ENCODE measurements at places on chromosomes 3 and 15. TPM values are rescaled to one million over a fixed set of nuclear protein-coding genes. Genes with fewer than 3 reads are reported as not detected.
A peak's percentile ranks its signal among the peaks of the same experiment; 100 is the strongest.

The RASA2 gene
- 3.8 TPM for polyA plus RNA-seq

DNA sequence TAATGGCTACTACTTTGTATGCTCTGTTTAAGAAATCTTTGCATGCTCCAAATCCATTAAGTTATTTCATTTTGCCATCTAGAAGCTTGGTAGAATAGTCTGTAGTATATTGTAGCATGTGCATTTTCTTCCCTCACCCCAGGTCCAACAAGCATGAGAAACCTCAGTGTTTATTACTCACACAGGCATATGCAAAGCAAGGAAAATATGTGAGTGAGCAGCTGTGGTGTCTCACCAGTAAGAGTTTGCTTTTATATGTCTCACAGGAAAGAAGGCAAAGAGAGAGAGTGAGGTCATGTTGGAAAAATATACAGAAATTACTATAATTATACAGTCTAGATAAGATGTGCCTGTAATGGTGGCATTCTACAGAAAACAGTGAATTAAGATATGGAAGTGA lies 312.5 kb downstream of the C3orf38 start:
- DNase-seq = peak; percentile 28
- H3K27me3 ChIP-seq = no peaks in the 10 kb centered on the region
- no peaks in the 10 kb centered on the region for H3K36me3 ChIP-seq
- no peak overlapping the region for H3K27ac ChIP-seq

- H3K36me3 ChIP-seq = no peaks in the 10 kb centered on the region
- H3K27ac ChIP-seq = no peak overlapping the region
- no peak for DNase-seq
- H3K4me3 ChIP-seq = no peak overlapping the region
- no peaks in the 10 kb centered on the region for H3K4me1 ChIP-seq
Observed at GRCh38 chr3:144431134-144431533, 459.5 kb downstream of the DIPK2A start.

DNA sequence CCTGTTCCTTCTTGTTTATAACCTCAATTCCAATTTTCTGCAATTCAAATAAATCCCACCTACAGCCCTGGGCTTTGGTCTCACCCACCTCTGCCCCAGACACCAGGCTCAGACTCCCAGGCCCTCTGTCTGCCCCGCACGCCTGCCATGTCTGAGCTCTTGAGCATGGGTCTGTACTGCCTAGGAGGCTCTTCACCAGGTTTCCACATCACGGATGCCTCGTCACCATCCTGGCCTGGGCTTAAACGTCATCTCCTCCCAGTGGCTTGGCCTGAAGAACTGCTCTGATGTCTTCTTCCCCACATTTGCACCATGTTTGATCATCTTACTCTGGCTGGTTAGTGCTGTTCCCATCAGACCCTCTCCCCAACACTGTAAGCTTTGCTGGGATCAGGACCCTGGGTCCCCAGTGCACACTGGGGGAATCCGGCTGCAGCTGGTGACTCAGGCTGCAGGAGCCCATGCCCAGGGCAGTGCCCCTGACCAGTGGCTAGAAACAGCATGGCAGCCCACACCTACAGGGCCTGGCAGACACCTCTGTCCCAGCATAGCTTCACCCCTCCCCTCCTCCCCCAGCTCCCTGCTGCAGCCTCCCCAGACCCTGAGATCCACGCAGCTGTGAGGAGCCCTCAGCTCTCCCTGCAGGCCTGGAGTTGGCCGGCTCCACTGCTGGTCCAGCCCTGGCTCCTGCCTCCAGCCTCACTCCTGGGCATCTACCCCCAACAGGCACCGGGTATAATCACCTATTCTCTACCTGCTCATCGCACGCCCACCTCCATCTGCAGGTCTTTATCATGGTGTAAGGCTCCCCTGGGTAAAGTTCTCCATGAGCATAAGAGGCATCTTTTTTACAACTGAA lies 162.8 kb upstream of the NSMCE3 start:
- no peak for DNase-seq
- no peaks in the 10 kb centered on the region for H3K4me1 ChIP-seq
- no peak overlapping the region for H3K27ac ChIP-seq
- H3K36me3 ChIP-seq = no peaks in the 10 kb centered on the region
- no peak overlapping the region for H3K4me3 ChIP-seq

The GPR149 gene
- not detected for polyA plus RNA-seq

DNA sequence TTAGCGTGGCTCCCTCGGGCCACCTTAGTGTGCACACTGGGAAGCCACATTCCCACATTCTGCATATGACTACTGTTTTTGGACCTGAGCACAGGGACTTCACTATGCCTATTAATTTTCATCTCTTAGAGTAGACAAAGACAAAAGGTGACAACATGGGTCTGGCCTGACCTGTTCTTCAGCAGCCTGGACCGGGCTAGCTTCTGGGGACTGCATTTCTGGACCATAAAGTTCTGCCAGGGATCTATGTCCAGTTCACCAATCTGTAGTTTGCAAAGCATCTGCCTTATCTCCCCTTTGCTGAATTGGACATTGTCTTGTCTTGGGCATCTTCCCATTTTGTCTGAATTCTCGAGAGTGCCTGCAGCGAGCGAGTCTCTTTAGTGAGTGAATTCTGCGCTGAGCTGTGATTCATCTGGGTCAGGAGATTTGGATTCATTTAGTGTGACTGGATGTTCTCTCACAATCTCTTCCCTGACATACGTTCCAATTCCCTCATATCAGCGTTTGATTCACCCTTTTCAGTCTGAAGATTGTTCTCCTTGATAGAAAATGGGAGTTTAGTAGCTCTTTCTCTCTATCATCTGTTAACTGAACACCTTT lies 112.2 kb upstream of the PLXNA1 start:
- no peaks in the 10 kb centered on the region for H3K27me3 ChIP-seq
- DNase-seq = no peak
- no peaks in the 10 kb centered on the region for H3K36me3 ChIP-seq
- no peaks in the 10 kb centered on the region for H3K4me1 ChIP-seq
- no peak overlapping the region for H3K4me3 ChIP-seq

DNA sequence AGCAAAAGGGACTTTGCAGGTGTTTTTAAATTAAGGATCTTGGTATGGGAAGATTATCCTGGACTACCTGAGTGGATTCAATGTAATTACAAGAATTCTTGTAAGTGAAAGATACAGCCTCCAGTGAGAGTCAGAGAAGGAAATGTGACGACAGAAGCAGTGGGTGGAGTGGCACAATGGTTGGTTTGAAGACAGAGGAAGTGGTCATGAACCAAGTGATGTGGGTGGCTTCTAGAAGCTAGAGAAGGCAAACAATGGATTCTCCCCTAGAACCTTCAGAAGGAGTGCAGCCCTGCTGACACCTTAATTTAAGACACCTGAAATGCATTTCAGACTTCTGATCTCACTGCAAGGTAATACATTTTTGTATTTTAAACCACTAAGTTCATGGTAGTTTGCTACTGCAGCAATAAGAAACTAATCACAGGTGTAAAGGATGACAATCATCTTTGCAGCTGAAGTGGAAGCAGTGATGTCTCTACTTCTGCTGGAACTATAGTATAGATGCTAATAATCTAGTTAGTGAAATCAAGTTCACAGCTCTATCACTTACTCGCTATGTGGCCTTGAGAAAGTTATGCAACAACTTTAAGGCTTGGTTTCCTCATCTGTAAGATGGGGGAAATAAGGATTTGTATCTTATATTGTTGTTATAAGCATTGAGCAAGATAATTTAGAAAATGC lies 403.4 kb upstream of the SUCLG2 start:
- H3K4me3 ChIP-seq = no peak overlapping the region
- DNase-seq = peak; percentile 53
- H3K4me1 ChIP-seq = no peaks in the 10 kb centered on the region
- no peaks in the 10 kb centered on the region for H3K36me3 ChIP-seq
- H3K27me3 ChIP-seq = no peaks in the 10 kb centered on the region

The EDC3 gene
- polyA plus RNA-seq = 10.5 TPM

Data from stomach (tissue), 19 donors.